ENCODE measurements at places on chromosomes 5 and 9.

GRCh38 chr5:166726406-166726805 is 1565.0 kb upstream of the WWC1 start:
- no peak for DNase-seq

DNA sequence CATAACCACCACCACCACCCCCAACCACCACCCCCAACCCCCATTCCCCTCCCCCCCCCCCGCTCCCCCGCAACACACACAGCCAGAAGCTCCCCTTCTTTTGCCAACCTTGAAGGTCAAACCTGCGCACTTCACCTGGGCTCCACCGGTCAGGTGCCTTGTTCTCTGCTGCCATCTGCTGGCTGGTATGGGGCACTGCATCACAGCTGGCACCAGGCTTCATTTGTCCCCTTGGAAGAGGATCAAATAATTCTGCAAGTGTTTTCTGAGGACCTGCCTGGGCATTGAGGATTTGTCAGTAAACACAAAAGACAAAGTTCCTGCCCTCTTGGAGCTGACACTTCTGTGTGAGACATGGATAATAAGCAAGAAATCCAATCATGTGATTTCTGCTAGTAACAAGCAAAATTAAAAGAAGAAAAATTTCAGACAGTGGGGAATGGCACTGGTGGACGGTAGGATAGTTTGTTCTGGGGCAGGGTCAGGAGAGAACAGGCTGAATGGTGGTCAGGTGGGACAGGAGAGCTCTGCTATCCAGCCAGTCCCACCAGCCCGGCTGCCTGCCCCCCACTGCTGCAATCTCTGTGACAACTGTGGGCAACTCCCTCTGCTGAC is 55.6 kb upstream of the LMX1B start:
- peak; percentile 58 for DNase-seq

DNA sequence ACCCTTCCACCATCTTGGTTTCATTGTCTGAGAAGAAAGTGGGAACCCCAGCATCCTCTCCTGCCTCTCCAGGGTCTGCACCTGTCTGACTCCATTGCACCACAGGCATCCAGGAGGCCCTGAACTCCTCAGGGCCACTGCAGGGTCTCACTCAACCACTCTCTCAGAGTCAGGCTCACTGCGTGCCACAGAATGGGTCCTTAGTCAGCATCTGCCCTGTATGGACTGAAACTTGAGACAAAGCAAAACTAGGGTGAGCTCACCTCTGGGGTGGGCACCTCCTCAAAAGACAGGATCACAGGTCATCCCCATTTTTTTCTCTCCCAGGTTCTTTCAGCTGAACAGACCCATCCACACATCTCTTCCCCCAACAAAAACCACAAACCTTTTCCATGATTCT is 59.2 kb upstream of the CPEB4 start:
- DNase-seq, result no peak

GRCh38 chr9:76534026-76534425 is 75.0 kb downstream of the GCNT1 start:
- no peak for DNase-seq

DNA sequence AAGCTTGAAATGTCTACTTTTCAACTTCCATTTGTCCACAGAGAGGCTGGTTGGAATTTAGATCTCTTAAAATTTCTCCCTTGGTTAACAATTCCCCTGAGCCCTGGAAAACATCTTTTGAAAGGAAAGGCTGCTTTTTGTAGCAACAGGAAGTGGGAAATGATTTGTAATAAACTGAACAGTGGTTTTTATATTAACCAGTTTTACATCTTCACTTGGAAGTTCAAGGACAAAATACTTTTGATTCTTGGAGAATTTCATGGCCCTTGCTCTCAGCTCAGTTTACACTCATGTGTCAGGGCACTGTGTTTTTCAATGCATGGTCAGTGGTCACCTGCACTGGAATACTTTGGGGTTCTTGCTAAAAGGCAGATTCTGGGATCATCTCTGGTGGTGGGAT is 9.9 kb downstream of the MLANA start:
- DNase-seq, result no peak

DNA sequence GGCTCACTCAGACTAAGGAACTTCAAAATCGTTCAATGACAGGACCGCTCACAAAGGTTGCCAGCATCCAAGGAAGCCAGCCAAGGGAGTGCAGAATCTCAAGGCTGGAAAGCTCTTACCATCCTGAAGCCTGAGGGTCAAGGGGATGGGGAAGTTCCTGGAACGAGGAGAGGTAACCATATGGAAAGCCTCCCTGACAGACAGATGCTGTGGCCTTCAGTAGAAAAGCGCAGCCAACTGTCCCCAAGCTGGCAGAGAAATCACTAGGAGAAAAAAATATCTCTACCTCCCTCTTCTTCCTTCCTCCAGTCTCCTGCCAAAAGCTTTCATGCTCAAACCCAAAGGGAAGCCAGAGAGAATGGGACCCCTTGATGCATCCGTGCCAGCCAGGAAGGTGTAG is 90.5 kb upstream of the RANBP3L start:
- no peak for DNase-seq

- no peak for DNase-seq
These were observed 58.2 kb upstream of the DPYSL3 start for GRCh38 chr5:147567917-147568598.

DNA sequence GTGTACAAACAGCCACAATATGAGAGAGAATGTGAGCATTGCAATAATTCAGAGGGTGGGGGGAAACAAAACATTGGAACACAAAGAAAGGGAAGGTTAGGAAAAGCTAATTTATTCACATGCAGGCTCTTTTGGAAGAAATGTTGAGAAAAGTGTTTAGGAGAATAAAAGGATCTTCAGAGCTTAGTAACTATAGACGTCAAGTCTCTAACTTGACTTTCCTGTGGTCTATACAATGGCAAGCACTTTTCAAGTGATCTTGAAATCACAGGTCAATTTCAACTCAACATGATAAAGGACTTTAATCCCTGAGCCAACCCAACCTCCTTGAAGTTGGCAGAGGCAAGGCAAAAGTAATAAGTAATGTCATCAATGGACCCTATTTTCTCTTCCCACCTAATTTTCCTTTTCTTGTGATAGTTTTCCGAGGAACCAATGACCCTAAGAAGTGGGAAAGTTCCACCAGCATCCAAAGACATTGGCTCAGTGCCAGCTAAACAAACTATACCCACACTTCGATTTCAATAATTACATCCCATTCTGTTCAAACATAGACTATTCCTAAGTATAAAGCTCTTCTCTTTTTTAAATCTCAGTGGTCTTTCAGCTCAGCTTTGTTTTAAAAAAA is 23.7 kb downstream of the RFK start:
- DNase-seq, result no peak

DNA sequence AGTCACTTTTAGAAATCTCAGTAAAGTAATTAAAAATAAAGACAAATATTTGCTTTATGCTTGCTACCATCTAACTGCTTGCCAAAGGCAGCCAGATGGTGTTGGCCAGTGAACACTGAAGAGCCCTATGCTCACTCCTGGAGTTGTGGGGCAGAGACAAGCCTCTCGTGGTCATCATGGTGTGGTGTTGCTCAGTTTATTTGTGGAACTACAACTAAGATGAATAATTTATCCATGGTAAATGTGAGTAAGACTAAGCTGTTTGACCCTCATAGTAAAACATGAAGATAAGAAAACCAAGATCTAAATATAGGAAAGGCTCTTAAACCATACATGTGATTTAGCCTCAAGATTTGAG is 100.7 kb downstream of the PDE8B start:
- no peak for DNase-seq

DNA sequence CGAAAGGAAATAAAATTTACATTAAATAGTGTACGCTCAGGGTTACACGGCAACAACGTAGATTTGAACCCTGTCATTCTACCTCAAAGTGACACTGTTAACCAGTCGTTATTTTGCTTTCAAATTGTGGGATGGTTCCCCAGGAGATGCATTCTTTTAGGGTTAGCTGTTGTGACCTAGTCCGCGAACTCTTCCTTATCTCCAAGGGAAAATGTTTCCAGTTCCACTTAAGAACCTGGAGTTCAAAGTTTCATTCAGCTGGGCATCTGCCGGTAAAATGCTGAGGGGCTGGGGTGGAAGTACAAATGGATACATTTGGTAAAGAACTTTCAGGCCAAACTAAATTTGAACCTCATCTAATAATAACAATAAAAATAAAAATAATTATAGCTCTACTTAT is 264.6 kb downstream of the NR3C1 start:
- no peak for DNase-seq

DNA sequence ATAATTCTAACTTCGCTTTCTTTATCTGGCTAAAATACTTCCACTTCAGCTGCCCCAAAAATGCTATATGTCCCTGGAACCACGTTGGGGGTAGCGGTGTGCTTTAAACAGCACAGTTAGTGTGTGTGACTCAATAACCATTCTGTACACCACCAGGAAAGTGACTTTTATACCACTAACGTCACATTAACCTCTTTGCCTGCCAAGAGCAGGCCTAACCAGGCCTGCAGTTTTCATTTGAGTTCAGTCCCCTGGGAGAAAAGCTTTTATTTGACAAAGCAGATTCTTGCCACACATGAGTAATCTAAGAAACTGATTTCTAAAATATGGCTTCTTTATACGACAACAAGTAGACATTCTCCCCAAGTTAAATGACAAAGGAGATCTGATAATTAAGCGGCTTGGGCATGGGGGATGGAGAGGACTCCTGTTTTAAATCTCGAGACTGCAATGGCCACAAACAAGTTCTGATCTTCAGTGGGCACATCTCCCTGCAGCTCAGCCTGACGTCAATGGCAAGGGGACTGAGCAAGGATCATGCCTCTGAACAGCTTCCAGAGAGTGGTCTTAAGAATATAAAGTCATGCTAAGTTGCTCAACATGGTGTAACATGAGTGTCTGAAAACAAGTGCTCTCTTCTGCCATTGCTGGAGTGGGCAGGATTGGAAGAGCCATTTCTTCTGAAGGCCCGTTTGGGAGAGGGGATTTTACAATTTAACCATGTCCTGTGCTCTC is 91.8 kb downstream of the GLIS3 start:
- DNase-seq, result no peak

- DNase-seq, result no peak
These were observed 276.5 kb downstream of the NTRK2 start for GRCh38 chr9:84945878-84946538.

GRCh38 chr5:175246242-175246888 is 197.6 kb downstream of the DRD1 start:
- DNase-seq, result no peak

GRCh38 chr9:137647096-137647714 is 28.4 kb downstream of the EHMT1 start:
- no peak for DNase-seq

Data from activated T-cell treated with anti-CD3 and anti-CD28 coated beads for 1 hour (primary cell).